ENCODE measurements at places on chromosomes 1 and 21.

GRCh38 chr1:25904943-25905679 lies 1.1 kb downstream of the STMN1 start:
- peak; percentile 87 for DNase-seq

DNA sequence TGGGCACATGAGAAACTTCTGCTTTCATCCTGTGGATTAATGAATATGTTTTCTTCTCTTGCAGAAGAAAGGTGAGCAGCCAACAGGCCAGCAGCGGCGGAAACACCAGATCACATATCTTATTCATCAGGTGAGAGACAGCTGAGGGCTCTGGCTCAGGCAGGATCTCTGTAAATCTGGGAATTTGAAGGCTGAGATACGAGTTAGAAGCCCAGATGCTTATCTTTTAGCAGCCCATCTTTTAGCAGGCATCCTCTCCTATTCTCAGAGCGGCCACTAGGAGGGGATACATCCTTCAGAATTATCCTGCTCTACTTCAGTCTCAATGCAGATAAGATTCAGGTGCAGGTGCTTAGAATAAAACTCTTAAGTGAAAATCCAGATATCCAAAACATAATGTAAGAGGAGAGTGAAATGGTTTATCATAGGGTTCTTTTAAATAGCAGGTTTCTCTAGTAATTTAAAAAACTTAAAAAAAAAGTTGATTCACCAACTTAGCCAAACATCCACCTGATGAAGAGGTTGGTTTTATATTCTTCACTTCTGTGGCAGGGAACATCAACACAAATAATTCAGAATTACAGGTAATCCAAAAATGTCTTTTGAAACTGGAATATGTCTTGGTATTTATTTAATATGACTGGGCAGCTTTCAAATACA lies 19.3 kb downstream of the SH2D2A start:
- peak; percentile 76 for DNase-seq

- no peak for DNase-seq
Measured at GRCh38 chr1:153119491-153119971, 6.2 kb upstream of the SPRR2F start.

GRCh38 chr1:60596791-60597750 lies 485.3 kb upstream of the NFIA start:
- no peak for DNase-seq

DNA sequence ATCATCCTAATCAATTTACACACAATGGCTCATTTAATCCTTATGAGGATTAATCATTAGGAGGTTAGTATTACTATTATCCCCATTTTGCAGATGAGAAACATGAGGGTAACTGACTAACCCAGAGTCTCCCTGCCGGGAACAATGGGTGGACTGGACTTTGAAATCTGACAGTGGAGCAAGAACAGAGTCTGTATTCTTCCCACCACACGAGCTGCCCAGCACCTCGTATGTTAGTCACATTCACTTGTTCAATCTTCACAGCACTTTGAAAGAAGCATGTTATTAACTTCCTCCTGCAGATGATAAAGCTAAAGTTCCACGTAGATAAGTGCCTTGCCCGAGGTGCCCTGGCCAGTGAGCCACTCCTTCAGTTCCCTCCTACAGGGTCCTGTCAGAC lies 12.4 kb downstream of the C8B start:
- DNase-seq: no peak

DNA sequence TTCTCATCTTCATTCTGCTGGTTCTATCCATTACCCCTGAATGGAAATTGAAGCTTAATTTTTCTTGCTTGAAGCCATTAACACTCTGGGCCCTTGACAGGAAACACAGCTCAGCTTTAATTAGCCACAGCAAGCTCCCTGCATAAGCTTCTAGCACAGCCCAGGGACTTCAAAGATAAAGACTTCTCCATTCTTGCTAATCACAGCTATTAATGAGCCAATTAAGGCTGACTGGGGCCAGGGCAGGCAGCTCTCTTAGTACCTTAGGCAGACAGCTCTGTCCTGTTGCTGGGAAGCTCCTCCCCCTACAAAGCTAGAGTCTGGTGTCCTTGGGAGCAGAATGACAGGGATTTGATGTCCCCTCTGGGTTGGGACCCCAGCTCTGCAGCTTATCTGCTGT lies 27.9 kb upstream of the TRABD2B start:
- no peak for DNase-seq
